ENCODE measurements at places on chromosomes 6 and 20.

DNA sequence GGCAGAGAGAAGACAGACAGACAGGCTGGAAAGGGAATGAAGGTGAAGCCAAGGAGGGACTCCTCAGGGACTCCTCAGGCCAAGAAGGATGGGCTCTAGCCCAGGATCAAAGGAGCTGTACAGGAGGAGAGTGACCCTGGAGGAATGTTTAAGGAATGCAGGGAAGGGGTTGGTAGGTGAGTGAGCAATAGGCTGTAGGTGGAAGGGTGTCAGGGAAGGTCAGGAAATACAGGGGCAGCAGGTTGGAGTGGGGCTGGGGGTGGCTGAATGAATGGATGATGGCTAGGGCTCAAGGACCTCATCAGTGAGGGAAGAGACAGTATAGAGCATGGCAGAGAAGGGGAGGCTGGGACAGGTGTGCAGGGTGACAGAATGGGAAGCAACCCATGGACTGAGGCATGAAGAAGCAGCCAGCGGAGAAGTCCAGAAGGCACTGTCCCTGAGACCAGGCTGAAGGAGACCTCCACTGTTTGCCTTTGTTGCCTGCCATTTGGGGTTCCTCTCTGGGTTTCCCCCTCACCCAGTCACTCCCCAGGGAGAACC lies 13.2 kb downstream of the SYNGAP1 start:
- no peak for DNase-seq

- DNase-seq, result no peak
These were observed 60.2 kb downstream of the IL20RA start for GRCh38 chr6:136984578-136984977.

- DNase-seq, result no peak
These were observed 79.8 kb upstream of the CHD6 start for GRCh38 chr20:41697861-41698559.

DNA sequence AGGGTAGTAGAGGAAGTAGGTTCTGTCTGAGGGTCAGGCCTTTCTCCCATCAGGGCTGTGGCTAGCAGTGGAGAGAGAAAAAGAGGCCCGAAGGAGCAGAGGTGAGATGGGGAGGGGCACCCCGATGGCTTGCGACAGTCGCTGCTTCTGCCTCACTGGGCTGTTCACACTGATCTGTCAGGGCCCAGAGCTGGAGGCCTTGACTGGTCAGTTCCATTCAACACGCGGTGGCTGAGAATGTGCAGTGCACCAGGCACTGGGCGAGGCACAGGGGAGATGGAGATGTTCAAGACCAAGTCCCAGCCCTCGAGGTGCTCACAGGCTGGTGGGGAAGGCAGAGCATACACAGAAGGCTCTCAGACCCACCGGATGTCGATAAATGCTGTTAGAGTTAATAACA lies 21.4 kb downstream of the SLC12A5 start:
- DNase-seq, result no peak

DNA sequence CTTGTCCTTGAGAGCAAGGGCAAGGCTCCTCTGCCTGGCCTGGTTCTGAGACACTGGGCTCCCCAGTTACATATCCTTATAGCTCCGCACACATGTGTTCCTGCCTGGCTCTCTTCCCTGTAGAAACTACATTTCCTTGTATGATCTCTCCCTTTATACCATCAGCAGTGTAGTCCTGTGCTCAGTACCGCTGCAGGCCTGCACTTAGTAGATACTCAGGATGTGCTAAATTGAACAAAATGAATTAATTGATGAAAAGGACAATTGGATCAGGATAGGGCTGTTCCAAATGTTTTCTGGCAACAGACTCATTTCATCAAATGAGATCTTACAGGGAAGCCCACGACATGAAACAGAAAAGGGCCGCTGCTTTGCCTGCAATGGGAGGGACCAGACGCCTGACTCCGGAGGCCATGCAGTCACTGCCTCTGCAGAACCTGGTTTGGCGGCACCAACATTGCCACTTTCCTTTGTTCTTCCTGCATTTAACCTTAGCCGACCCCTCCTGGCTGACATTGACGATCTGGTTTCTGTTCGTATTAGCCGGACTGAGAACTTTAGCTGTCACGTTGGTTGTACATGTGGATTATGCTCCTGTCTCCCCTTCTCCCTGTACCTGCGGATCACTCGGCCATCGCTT lies 53.3 kb downstream of the CHMP4B start:
- DNase-seq, result no peak

GRCh38 chr6:113630738-113631535 lies 226.2 kb upstream of the MARCKS start:
- no peak for DNase-seq

GRCh38 chr6:39102071-39102820 lies 12.7 kb downstream of the SAYSD1 start:
- no peak for DNase-seq

GRCh38 chr6:28943557-28944411 lies 20.0 kb upstream of the TRIM27 start:
- DNase-seq, result peak; percentile 75

DNA sequence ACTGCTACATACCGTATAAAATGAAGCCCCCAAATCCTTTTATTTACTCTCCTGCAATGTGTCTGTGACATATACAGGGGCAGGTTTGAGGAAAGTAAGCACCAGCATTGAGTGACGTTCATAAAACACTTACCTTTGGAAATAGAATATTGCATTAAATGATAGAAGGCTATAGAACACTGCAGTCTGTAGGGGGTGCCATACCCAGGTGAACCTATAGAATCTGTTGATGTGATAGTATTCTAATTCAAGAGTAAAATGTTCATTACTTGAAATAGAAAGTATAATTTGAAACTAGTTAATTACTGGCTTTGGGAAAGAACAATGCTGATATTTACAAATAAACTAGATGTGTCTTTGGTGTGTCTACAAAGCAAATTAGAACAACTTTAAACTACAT lies 47.0 kb upstream of the PRL start:
- DNase-seq, result no peak

DNA sequence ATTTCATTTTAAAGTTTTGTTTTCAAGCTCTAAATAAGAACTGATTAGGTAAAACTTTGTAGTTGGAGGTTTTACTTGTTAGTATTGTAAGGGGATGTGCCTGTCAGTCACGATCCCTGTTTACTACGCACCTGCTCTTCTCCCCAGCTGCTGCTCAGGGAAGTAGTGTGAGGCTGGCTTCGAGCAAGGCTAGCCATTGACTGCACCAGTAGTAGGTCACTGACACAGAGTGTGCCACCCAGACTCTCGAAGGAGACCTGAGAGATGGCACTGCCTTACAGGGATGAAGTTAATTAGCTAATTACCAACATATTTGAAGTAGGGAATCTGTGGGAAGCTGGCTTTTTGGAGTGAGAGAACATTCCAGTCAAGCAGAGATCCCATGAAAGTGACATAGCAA lies 89.2 kb downstream of the DNAH8 start:
- no peak for DNase-seq

DNA sequence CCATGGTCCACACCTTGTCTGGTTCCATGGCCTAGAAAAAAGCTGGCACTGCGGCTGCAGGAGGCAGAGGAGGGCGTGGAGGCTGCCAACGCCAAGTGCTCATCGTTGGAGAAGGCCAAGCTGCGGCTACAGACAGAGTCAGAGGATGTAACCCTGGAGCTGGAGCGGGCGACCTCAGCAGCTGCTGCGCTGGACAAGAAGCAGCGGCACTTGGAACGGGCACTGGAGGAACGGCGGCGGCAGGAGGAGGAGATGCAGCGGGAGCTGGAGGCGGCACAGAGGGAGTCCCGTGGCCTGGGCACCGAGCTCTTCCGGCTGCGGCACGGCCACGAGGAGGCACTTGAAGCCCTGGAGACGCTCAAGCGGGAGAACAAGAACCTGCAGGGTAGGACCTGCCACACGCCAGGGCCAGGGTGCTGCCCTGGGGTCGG lies 43.4 kb downstream of the MYH7B start:
- DNase-seq, result no peak

GRCh38 chr6:157840776-157841175 lies 17.7 kb downstream of the SNX9 start:
- no peak for DNase-seq

GRCh38 chr6:70082830-70083229 lies 216.5 kb downstream of the COL19A1 start:
- no peak for DNase-seq

- DNase-seq, result no peak
These were observed 40.4 kb upstream of the PRELID3B start for GRCh38 chr20:59082981-59083380.

- no peak for DNase-seq
These were observed 3.5 kb downstream of the SIRPA start for GRCh38 chr20:1898482-1899240.

DNA sequence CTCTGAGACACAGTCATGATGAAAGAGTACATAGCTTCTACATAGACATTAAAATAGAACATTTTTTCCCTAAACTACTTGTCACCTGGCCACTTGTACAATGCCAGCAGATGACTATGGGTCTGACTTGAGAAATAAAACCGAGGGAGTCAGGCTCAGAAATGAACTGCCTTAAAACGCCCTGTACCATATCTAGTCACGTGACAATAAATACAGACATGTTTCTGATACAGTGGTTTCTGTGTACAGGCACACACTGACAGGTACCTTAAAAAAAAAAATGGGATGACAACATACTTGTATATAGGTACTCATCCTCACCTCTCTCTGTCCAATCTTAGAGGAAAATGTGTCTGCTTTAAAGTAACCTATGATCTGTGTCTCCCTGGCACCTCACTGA lies 144.1 kb downstream of the SH3BGRL2 start:
- DNase-seq, result no peak

DNA sequence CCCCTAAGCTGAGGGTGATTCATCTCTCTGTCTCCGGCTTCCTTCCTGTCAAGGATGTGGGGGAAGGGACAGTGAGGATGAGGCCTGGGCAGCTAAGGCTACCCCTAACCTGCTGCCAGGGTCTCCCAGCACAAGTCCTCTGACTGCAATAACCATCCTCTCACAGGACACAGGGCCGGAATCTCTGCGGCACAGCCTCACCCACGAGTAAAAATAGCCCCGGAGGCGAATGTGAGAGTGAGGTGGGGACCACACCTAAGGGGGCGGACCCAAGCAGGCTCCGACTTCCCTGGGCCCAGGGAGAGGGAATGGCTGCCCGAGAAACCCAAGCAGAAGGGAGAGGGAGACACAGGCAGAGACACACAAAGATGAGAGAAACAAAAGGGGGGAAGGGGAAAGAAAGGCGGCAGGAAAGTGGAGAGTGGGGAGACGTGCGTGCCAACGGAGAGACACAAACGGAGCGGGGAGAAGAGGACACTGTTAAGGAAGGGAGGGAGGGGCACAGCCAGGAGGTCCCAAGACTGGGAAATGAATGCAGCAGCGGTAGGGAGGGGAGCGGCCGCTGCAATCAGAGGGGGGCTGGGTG lies 1.4 kb downstream of the CLIC1 start:
- DNase-seq, result peak; percentile 60

- no peak for DNase-seq
These were observed 95.6 kb downstream of the SYCP2 start for GRCh38 chr20:59837623-59838394.

GRCh38 chr20:17631576-17632319 lies 50.3 kb downstream of the RRBP1 start:
- no peak for DNase-seq

DNA sequence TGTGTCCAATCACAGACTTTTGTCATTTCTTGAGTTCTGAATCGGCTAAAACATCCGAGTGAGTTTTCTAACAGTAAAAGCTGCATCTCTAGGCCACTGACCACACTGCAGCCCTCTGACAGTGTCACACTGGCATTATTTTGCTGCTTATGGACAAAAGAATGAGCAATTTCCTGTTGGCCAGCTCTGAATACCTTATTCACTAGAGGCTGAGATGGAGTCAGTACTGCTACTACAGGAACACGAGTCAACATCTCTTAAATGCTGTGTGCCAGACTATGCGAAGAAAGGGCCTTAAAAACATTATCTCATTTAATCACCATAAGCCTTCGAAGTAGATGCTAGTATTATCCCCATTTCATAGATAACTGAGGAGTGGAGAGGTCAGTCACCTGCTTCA lies 42.5 kb upstream of the IPCEF1 start:
- no peak for DNase-seq

GRCh38 chr6:34202329-34203201 lies 34.1 kb upstream of the HMGA1 start:
- DNase-seq, result peak; percentile 62

DNA sequence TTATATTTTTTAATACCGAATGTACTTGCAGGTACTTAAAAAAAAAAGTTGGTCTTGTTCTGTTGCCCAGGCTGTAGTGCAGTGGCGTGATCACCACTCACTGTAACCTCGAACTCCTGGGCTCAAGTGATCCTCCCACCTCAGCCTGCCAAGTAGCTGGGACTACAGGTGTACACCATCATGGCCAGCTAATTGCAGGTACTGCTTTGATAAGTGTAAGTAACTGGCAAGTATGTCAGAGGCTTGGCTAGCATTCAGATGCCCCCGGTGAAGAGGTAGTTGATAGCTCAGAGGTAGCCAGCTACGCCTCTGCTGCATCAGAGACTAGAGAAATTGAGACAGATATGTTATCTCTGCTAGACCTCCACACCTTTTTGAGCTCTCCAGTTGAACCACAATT lies 40.5 kb downstream of the BTBD9 start:
- DNase-seq, result no peak

- DNase-seq, result no peak
These were observed 326.1 kb upstream of the PREP start for GRCh38 chr6:105728995-105729394.

- DNase-seq, result no peak
These were observed 545.4 kb upstream of the FLRT3 start for GRCh38 chr20:14882846-14883245.

- no peak for DNase-seq
These were observed 98.6 kb upstream of the NEDD9 start for GRCh38 chr6:11331111-11331510.

DNA sequence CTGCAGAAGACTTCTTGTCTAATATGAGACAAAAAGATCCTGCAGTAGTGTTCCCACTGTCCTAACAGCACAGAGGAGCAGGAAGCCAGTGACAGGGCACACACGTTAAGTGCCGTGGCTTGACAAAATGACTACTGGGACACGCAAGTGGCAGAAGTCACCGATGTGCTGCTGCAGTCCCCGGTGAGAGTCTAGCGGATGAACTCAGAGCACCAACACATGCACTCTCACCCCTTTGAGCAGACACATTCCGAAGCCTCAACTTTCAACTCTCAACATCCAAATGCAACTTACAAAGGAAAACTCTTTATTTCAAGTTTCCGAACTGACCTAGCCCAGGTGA lies 898 bp downstream of the LAMA4 start:
- DNase-seq, result peak; percentile 54

DNA sequence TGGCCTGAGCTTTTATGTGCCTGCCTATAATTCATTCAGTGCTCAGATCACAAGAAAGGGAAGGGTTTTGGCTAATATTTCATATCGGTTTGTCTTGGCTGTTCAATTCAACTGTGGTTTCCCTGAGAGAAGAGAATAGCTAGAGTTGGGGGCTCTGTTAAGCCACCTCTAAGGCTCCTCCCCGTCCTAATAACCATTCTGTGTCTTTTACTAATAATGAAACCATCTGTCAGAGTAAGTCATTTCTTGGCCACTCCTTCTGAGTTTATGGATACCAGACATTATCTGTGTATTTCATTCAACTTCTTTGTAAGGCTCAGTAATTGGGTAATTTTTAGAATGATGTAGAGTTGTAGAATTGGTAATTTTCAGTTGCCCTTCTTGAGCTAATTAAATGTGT lies 5.2 kb downstream of the STX11 start:
- no peak for DNase-seq
